CD4-positive, alpha-beta T cell treated with Interleukin-1 beta for 1 hour (primary cell): ENCODE measurements at places on chromosomes 5 and 9.

- peak; percentile 10 for DNase-seq
These were observed 22.0 kb upstream of the AK3 start for GRCh38 chr9:4762886-4763541.

DNA sequence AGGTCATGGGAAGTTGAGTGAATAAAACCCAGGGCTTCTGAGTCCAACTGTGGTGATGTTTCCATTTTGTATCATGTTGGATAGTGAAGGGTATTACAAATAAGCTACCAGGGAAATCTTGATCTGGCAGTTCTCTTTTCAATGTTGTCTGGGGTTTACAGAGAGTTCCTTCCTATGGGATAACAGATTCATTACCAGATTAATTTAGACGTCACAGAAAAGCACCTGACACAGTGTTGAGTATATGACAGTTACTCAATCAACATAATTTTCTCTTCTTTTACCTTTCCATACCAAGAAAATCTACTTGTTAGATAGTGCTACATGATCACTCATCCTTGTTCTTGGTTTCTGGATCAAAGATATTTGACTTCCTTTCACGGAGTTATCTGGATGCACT is 270.9 kb downstream of the ACTL7B start:
- no peak for DNase-seq

- DNase-seq = peak; percentile 81
These were observed at the start of gene B4GALT7 for GRCh38 chr5:177599731-177600507. Gene B4GALT7 (plus strand): TSS chr5:177600132. CDS start chr5:177600211, 79 bp downstream.

DNA sequence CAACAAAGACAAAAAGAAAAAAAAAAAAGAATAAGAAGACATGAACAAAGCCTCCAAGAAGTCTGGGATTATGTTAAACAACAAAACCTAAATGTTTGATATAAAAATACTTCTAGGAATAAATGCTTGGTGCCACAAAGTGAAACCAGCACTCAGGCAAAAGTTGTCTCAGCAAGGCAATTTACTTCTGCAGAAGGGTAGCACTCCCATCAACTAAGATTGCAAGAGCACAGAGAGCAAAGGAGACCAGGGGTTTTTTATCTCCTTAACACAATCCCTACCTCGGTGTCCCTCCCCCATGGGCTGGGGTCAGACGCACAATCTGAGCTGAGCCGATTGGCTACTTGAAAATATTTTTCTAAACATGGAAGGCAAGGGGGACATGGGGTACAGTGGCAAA is 381.3 kb upstream of the SLC24A2 start:
- no peak for DNase-seq

DNA sequence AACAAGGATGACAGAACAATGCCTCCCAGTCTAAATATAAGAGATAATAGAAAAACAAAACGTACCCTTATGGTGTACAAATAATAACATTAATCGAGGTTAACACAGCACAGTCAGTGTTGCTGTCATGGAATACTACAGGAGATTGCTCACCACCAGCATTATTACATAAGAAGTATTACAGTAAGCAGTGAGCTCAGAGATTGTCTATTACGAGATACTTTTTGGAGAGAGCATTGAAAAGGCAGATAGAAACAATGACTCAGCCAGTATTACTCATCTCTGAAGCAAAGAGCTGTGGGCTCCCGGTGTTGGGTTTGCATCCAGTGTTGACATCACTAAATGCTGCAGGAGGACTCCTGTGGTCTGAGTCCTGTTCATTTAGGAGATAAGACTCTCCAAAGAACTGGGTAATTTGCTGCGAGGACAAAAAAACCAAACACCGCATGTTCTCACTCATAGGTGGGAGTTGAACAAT is 191.9 kb upstream of the SEMA6A start:
- no peak for DNase-seq
